Amygdala (tissue), 56 donors: ENCODE measurements at places on chromosomes 6 and 20.

GRCh38 chr6:2008383-2008976 is 236.9 kb downstream of the GMDS start:
- no peak for DNase-seq

GRCh38 chr6:37319856-37320480 is 33.8 kb upstream of the RNF8 start:
- DNase-seq: no peak

- DNase-seq: no peak
These were observed 28.1 kb upstream of the SLC22A23 start for GRCh38 chr6:3484946-3485345.

GRCh38 chr20:20362774-20363433 is 5.0 kb upstream of the INSM1 start:
- DNase-seq: no peak

GRCh38 chr6:141326426-141326825 is 806.3 kb upstream of the GJE1 start:
- no peak for DNase-seq

- no peak for DNase-seq
These were observed 241.5 kb downstream of the PLCB1 start for GRCh38 chr20:8373579-8373978.

GRCh38 chr6:128500014-128500413 is 20.4 kb downstream of the PTPRK start:
- DNase-seq: no peak

- no peak for DNase-seq
These were observed 34.4 kb upstream of the KIF16B start for GRCh38 chr20:16607364-16608276.

DNA sequence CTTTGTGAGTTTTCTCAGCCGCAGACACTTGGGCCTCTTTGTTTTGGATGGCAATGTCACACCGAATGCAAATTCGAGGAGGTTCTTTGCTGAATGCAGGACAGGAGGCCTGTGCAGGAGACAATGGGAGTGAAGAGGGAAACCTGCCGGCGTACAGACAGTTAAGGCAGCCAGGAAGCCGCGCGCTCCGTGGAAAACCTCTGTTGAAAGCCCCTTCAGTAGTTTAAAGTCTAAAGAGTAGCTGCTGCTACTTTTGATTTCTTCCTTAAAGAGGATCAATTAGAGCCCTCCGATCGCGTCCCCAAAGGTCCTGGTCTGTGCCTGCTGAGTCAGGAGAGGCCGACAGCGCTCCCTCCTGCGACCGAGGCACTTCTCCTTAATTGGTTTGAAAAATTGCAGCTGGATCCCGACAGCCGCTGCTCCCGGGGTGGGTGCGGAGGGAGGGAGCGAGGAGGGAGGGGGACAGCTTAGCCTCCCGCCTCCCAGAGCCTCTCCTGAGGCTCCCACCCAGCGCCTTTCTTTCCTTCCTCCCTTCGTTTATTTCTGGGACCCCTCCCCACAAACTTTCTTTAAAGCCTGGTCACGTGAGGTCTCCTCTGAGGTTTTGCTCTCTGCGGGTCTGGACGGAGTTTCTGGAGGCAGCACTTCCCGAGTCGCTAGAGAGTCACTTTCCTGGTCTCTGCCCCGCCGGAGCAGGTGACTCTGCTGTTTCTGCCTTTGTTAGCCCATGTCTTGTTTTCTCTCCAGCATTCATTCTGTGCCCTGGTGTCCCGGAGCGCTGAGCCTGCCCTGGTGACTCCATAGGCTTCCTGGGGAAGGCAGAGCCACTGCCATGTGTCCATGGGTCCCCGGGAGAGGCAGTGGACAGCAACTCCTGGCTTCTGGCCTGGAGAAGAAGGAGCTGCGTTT is 22.3 kb upstream of the RPP40 start:
- no peak for DNase-seq

GRCh38 chr6:153167061-153167891 is 36.2 kb upstream of the RGS17 start:
- no peak for DNase-seq

DNA sequence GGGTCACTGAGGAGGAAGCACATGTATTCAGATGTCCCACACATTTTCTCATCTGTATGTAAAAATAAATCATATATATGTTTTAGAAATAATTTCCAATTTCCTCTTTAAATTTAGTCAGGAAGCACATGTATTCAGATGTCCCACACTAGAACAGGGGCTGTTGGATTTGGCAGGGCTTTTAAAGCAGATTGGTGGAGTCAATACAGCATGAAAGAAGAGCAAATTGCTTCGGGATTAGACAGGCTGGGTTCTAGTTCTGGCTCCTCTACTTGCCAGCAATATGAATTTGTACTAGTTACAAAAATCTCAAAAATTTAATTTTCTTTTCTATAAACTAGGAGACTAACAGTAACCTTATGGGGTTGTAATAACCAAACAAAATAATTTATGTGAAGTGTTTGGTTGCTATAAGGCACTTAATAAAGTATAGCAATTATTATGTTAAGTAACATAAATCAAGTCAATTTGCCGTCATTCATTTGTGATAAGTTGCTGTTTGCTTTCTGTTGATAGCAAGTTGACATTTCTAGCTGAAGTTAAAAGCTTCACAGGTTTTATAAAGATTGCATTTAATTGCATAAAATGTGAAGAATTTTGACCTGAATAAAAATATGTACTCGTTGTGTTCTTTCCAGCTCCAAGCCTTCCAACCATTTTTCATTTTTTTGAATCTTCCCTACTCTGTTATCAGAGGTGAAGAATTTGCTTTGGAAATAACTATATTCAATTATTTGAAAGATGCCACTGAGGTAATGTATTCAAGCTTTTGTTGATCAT is 88.9 kb downstream of the CD109 start:
- DNase-seq: no peak

- no peak for DNase-seq
These were observed 10.2 kb downstream of the ZSCAN23 start for GRCh38 chr6:28433119-28433518.

DNA sequence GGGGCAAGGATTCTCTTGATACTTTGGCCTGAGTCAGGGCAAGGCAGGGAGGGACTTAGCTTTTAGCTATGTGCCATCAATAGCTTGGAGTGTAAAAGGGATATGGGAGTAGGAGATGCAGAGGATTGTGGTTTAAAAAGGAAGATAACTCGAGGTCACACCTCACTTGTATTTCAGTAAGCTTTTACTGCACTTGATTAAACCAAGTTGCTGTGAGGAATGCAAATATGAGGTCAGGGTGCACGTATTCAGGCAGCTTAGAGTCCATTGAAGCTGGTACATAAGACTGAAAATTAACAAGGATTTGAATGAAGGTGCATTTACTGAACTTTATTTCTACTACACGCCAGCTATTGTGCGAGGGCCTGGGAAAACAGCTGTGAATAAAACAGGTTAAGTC is 32.1 kb downstream of the DSTN start:
- no peak for DNase-seq

DNA sequence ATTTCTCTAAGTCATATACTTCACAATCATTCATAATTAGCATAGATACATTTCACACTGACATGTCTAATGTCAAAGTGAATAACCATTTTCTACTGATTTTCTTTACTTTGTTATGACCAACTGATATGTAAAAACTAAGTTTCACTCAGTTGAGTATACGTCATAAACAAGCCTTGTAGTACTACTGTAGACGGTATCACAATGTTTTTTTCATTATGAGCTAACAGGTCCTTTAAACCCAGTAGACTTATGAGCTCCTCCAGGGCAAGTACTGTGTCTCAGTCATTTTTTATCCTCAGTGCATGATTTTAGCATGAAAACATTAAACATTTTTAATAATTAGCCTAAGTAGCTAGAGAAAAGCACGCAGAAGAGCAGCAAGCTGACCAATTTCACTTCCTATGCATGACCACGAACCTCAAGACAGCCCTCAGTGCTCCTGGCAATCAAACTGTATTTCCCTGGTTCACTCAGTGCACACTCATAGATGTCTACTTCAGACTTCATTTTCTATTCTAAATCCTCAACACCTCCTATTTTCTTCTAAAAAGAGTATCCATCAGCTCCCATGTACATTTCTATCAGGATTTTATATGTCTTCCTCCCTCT is 32.0 kb upstream of the TFAP2D start:
- DNase-seq: no peak

- no peak for DNase-seq
These were observed 47.8 kb downstream of the MYH7B start for GRCh38 chr20:35003211-35004031.

- no peak for DNase-seq
These were observed 162.3 kb downstream of the TPBG start for GRCh38 chr6:82525775-82526495.
